Right atrium auricular region (tissue), 2 donors: ENCODE measurements at places on chromosomes 7 and 10.

DNA sequence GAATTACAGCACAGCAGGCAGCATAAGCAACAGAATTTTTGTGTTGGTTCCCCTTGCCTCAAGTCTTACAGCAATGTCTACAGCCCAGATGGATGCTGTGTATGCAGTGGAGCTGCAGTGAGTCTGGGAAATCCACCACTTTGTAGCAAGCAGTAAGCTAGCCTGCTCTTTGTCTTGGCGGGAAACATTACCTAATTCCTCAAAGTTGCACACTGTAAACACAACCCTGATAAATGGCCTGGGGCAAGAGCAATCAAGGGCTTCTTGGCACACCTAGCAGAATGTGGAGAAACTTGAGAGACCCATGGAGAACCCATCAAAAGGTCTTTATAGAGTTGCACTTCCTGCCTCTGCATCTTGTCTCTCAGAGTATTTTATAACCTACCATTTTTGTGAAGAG lies 102.0 kb upstream of the FOXP2 start:
- no peak for DNase-seq

- no peak for DNase-seq
These were observed 449.7 kb upstream of the KLF6 start for GRCh38 chr10:4234661-4235060.

DNA sequence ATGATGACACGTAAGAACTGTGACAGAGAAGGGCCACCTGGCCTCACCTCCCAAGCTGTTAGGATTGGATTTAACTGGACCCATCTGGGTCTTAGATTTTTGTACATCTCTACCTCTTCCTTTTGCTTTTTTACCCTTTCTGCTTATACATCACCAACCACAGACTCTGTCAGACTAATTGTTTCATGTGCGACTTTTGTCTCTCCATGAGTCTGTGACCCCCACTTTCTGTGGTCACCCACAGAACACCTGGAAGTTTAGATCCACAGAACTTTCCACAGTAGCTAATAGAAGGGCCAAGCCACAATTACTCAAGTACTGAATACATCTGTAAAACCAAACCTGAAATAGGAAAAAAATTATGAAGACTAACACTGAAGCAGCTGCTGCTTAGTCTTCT lies 23.1 kb downstream of the SEC31B start:
- DNase-seq = no peak

GRCh38 chr10:67788028-67788886 lies 49.7 kb downstream of the DNAJC12 start:
- DNase-seq = no peak

DNA sequence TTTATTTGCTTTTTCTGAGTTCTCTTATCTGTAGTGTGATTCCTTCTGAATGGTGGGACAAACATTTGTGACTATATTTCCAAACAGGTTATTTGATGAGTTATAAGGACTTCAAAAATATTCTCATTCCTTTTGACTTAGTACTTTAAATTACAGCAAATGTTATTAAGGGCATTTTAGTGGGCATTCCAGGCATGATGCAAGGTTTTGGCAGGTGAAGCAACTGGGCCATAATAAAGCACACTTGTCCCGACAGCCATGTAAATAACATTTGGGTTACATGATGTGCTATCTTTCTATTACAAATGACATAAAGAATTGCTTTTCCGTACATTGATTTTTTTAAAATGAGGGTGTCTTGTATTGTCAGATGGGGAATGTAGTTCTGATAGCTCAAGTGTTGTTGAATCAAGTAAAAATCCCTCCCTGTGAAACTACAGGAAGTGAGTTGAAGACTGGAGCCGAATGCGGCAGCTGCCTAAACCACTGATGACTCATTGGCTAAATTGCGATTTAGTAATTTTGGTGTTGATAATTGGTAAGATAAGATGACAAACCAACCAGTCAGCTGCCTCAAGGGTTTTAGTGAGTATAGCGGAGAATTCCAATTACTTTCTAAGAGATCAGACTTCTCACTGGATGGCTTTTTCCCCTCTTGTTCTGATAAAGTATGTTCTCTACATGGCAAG lies 231.3 kb upstream of the NPY start:
- no peak for DNase-seq

DNA sequence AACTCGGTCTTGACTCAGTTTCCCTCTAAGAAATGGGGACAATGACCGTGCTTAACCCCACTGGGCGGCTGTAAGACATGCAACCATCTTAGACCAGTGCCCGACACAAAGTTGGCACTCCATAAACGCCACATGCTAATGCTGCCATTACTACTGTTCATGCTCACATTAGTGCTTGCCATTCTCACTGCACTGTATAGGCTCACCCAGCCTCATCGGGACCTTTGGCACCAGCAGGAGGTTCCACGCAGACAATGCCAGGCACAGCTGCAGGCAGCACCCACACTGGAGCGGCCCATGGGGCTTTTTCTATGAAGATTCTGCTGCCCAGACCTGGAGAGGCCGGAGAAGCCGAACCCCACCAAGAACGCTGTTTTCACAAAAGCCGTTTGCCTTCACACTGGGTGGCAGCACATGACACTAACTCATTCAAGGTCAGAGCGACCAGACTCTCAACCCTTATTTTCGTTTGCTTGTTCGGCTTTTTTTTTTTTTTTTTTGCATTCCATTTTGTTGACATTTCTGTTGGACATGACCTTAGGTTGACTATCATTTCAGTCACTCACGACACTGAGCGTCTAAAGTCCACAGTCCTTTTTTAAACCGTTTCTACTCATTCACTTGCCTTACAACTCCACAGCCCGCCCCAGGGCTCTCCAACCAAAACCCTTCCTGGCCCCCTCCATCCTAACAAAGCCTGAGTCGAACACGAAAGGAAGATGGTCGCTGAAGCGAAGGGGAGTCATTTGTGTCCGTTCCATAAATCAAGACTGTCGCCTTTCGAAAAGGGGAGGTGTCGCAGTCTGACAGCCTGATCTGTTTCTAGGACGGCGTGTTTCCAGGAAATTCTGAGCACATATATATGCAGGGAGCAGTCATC lies 124.4 kb upstream of the RNF32 start:
- DNase-seq = no peak

GRCh38 chr10:97329766-97330165 lies 4.8 kb downstream of the FRAT2 start:
- no peak for DNase-seq

- no peak for DNase-seq
These were observed 144.7 kb downstream of the MDFIC start for GRCh38 chr7:115066634-115067033.

DNA sequence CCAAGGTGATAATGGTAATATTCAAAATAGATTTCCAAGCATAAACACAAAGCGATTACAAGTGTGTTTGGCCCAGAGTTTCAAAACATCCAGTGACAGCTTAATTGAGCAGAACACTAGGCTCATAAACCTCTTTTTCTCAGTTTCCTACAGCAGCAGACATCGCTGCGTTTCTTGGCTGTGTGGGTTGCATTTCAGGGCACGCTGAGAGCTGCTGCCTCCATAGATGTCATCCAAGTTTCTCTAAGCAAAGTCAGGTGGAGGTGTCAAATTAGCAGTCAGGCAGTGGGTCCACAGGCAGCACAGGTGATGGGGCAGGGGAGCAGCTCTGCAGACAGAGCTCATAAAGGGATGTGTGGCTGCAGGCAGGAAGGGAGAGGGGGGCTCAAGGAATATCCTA lies 50.5 kb upstream of the COL13A1 start:
- no peak for DNase-seq

- DNase-seq = no peak
These were observed 25.3 kb downstream of the CROT start for GRCh38 chr7:87370660-87371180.

GRCh38 chr10:130244031-130244927 lies 108.1 kb downstream of the GLRX3 start:
- peak; percentile 30 for DNase-seq

GRCh38 chr10:62373995-62374861 lies at the start of gene ZNF365:
Gene ZNF365, plus strand, starts transcription at chr10:62374369. Its CDS starts 1,825 bp downstream, at chr10:62376194.
- DNase-seq = no peak

GRCh38 chr7:143005632-143006260 lies 21.2 kb downstream of the OR9A2 start:
- DNase-seq = no peak

- no peak for DNase-seq
These were observed 94.5 kb downstream of the MAD1L1 start for GRCh38 chr7:2138146-2138765.

DNA sequence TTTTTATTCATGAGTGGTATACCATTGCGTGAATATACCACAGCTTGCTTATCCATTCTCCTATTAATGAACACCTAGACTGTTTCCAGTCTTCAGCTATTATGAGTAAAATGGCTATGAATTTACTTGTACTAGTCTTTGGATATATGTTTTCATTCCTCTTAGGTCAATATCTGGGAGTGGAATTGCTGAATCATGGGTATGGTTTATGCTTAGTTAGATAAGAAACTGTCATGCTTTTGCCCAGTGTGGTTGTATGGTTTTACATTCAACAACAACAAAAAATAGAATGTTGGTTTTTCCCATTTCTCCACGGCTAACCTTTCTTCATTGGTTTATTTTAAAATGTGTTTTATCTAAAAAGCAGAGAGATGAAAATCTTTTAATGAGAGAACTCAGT lies 308.3 kb downstream of the PHF14 start:
- DNase-seq = no peak

DNA sequence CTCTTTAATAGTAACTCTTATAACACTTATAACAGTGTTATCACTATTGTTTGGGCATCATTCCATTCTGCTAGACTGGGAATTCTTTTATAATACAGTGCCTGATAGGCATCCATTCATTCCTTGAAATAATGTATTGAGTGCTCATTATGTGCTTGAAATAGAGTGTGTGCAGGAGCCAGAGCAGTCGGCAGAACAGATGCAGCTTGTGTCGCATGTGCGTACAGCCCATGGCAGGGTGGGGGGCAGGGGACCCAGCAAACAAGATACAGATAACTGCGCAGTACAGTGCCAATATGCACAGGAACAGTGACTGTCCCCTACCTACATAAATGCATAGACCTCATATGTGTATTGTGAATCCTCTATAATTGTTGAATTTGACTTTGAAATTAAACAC lies 99.3 kb downstream of the KAT6B start:
- no peak for DNase-seq

DNA sequence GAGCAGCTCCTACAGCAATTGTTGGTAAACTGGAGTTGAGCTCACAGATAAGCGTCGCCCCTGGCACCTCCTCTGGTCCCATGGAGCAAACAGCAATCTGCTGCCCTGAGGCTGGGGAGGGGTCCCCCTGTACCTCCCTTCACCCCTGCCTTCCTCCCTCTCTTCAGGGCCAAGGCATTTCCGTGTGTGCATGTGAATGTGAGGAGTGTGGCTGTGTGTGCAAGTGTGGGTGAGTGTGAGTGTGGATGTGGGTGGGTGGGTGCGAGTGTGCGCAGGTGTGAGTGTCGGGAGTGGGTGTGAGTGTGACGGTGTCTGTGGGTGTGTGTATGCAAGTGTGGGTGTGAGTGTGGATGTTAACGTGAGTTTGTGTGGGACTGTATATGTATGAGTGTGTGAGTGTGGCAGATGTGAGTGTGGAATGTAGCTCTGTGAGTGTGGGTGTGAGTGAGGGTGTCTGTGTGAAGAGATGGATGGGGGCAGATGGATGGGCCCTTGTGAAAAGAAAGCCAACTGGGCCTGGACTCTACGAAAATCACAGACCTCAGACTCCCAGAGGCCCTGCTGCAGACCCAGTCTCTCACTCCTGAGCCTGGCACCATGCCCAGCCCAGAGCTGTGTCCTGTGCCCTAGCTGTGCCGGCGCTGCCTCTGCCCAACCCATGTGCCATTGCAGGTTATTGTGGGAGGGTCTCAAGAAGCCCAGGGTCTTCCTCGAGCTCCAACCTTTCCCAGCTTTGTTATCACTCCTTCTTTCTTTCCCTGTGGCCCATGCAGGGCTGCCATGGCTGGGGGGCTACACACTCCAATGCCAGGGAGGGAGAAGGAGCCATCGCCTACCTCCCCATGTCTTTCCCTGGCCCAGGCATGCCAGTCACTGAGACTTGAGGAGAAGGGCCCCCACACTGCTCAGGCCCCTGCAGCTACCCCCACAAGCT lies 73.9 kb downstream of the GRID1 start:
- DNase-seq = peak; percentile 30

DNA sequence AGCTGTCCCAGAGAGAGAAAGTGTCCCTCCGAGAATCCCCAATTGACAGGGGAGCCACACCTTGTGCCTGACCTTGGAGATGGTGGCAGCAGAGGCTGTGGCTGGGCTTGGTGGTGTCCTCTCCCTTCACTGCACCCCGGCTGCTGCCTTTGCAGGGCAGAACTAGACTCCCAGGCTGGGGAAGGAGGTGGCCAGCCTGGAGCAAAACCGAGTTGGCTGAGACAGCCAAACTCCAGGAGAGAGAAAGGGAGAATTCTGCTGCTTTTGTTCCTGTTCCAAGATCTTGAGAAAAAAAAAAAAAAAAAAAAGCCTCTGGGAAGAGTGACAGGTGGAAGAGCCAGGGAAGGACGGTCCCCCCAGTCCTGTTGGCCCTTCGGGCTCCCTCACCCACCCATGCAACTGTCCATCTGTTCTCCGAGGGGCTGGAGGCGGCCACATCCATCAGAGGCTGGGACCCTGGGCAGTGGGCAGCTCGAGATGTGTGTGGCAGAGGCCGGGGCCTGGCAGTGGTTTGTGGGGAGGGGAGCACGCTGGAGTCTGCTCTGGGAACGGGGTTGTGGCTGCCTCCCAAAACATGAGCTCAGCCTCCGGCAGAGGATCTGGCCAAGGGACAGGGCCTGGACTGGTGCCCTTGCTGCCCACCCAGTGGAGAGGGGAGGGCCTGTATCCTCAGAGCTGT lies 35.5 kb downstream of the CLIP2 start:
- no peak for DNase-seq

DNA sequence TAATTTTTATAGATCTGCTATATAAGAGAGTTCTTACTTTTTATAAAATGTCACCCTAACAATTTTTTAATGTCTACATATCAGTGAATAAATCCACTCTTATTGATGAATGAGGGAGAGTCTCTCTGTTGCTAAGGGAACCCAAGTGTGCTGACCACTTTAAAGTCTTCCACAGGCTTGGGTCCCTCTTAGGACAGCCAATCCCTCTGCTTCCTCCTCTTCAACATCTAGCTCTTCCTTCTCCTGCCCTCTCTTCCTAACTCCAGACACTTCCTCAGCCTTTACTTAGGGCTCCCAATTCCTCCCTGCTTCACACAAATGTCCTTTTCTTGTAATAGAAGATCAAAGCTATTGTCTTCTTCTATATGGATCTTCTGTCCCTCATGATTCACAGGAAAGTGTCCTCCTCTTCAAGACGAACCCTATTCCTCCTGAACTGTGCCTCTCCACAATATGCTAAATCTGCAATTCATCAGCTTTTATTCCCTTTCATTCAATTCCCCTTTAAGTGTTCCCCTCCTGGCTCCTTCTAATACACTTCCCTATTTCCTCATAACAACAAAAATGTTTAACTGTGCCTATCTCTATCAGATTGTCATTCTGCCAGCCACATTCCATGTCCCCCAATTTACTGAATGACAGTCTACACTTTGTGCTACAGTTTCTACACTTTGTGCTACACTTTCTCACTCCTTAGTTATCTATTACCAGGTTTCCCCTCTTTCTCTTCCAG lies 37.7 kb downstream of the CDK6 start:
- no peak for DNase-seq

- no peak for DNase-seq
These were observed 96.9 kb downstream of the CFAP58 start for GRCh38 chr10:104450490-104450889.
